ENCODE measurements at places on chromosomes 1 and 21.

DNA sequence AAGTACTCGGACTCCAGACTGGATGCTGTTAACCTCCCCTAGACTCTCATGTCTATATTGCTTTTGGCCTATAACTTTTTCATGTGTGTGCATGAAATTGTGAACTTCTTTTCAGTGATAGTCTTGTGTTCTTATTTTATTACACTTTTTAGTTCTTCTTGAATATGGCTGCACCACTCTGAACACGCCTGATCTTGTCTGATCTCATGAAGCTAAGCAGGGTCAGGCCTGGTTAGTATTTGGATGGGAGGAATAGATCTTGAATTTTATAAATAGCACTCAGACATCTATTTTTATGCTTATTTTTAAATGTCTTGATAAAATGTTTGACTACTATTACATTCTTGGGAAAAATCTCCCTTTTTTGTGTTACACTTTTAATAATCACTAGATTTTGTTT, 22.4 kb downstream of the TCP10L start:
- DNase-seq = no peak

- no peak for DNase-seq
Measured at GRCh38 chr1:194117582-194117981, 931.2 kb upstream of the B3GALT2 start.

- DNase-seq = no peak
Measured at GRCh38 chr1:51524817-51525216, 5.8 kb upstream of the EPS15 start.

- DNase-seq = no peak
Measured at GRCh38 chr1:222784916-222785315, 29.9 kb upstream of the DISP1 start.

DNA sequence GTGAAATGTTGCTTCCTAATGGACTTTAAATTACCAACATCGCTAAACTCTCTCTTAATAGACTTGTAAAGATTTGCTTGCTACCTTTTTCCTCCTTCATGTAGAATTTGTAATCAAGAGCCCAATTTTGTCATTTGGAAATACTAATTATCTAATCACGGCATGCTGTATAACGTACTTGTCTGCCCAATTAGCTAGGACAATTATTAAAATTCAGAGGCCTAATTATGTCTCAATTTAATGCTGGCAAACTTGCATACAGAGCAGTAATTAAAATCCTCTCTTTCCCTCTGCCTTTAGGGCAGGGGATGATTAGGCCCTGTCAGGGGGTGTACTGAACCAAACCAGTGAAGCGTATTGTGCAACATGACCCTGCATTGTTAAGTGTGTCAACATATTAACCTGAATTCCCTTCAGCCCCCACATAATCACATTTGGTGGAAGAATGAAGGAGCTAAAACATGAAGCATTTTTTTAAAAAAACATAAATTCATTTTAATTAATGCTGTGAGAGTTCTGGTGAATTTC, 137.4 kb upstream of the BARHL2 start:
- DNase-seq = no peak

All from astrocyte (in vitro differentiated cells and primary cell).